ENCODE measurements at places on chromosomes 2 and 18.

GRCh38 chr2:85644909-85645308 lies 23.1 kb downstream of the SFTPB start:
- no peak for DNase-seq

DNA sequence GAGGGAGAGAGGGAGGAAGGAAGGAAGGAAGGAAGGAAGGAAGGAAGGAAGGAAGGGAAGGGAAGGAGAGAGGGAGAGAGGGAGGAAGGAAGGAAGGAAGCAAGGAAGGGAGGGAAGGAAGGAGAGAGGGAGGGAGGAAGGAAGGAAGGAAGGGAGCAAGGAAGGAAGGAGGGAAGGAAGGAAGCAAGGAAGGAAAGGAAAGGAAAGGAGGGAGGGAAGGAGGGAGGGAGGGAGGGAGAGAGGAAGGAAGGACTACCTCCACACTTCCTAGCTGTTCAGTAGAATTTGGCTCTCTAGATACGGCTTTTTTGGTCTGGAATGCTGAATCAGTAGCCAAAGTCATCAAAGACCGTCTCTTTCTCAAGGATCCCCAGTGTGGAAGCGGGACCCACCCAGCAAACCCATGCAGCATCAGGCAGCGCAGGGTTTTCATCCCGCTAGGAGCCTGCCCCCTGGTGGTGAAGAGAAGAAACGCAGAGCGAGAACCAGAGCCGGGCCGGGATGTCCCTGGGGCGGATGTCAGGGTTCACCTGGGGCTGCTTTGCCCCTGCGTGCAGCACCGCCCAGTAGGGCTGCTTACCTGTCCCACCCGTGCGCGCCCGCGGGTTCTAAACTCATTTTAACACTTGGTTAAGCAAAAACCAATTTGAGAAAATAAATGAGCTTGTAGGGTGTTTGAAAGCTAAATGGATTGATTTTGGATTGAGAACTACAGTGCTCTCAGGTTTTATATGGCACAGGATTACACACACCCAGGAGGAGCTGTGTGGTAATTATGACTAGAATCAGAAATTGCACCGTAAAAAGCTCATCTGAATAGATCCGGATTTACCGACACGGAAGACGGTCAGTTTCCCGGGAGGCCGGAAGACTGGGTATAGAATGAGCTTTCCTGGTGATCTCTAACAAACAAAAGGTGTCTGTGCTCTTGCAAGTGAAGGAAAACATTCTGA lies 48.1 kb upstream of the ARL4C start:
- peak; percentile 38 for DNase-seq

- DNase-seq, result no peak
Observed at GRCh38 chr2:241797441-241798080, 11.4 kb upstream of the NEU4 start.

- DNase-seq, result no peak
Observed at GRCh38 chr18:79334496-79335233, 61.1 kb upstream of the NFATC1 start.

GRCh38 chr2:12180031-12180430 lies 433.6 kb downstream of the LPIN1 start:
- DNase-seq, result no peak

DNA sequence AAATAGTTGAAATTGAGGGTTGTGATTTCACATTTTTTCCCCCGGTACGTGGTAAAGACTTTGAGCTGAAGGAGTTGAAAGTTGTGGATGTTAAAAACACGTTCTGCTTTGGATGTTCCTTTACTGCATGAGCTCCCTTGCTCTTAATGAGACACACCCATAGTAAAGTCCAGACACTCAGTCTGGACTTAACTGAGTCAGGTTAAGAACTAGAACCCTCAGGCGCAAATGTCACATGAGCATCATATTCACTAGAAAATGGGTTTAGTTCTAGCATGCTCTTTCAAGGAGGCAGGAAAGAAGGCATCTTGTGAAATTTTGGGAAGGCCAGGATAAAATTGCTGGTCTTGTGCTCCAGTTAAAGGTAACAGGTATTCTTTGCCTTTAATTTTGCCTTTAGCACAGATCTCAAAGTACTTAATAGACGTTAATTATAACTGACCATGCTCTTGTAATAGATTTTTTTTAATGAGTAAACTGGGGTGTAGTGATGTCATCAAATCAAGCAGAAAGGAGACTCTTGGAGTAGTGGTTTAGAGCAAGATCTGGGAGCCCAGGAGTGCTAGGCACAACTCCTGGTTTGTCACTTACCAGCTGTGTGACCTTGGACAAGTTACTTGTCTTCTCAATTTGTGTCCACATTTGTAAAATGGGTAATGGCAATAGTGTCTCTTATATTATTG lies 20.6 kb downstream of the ITGA6 start:
- no peak for DNase-seq

DNA sequence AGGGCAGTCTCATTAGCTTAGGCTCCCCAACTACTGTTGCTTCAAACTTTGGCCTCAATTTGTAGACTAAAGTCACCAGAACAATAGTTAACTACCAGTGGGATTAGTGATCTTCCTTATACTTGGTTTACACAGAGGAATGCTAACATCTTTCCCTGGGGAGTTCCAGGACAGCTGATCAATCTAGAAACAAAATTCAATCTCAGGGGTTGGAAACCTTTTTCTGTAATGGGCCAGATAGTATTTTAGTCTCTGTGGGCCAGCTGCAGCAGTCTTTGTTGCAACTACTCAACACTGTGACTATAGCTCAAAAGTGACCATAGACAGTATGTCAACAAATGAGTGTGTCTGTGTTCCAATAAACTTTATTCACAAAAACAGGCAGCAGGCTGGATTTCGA lies 85.7 kb downstream of the METTL8 start:
- no peak for DNase-seq

- DNase-seq, result no peak
Observed at GRCh38 chr2:3253913-3254441, 123.6 kb downstream of the EIPR1 start.

- no peak for DNase-seq
Observed at GRCh38 chr2:20062615-20063545, 11.5 kb upstream of the LAPTM4A start.

DNA sequence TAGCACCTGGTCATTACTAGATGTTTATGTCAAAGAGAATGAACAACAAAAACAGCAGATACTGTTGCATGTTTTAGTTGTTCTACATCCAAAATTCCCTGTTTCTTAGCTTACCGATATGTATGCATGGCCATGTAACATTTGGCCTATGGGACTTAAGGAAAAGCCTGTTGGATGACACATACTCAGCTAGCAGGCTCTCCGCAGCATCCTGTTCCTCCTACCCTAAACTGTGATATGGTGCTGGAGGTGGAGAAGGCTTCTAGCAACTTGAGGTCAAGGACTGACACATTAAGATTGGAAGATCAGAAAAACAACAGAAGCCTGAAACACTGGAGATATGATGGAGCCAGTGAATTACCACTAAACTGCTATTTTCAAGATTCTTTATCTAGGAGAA lies 537.8 kb downstream of the LRRTM4 start:
- no peak for DNase-seq

DNA sequence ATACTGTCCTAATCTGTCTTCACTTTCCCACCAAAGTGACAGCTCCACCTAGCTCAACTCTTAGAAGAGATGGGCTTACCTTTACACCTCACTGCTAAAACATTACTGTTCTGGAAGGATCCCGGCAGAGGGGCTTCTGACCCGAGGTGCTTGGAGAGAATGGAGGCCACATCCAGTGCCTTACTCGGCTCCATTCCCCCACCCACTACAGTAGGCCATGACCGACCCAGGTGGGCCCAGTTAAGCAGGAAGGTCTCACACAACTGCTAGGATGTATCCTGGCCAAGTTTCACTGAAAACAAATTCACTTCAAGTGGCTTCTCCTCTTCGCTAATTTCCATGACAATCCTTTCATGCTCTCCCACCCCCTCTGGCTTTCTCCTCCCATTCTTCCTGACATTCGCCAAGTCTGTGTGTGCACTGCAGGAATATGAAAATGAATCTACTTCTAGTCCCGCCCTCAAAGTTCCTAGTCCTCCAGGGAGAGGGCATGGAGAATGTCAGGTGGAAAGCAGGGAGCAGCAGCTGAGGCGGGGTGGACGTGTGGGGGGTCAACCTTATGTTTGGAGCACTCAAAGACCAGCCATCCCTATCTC lies 11.8 kb downstream of the WIPF1 start:
- DNase-seq, result no peak

- no peak for DNase-seq
Observed at GRCh38 chr2:60351802-60352201, 201.7 kb downstream of the BCL11A start.

DNA sequence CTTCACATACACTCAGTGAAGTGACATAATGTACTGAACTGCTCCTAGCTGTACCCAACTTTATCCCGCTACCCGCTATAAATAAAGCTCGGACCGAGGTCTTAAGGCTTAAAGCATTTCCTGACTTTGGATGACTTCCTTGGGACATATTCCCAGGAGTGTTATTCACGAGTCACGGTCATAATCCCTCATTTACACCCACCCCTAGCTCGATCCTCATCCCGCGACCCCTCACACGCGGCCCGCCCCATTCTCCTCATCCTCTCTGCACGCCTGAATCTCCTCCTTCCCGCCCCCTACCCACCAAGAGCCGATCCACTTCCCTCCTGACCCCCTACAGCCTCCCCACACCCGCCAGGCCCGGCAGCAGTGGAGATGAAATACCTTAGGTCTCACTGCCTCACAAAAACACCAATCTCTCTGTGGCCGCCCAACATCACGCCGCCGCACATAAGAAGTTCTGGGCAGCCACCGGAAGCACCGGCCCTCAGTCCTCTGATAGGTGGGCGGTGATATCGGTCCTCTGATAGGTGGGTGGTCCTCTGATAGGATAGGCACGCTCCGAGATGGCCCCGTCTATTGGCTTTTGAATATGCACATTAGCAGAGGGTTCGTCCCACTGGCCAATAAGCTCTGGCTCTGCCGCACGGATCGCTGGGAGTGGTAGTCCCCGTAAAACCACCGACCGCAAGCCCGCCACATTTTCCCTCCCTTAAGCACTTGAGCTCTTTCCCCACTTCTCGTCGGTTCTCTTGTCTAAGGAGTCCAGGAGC lies at the start of gene WDCP:
Gene WDCP, minus strand, starts transcription at position 462 of the 773 bp plus-strand sequence. CDS start 7,897 bp downstream, outside the sequence.
- DNase-seq, result peak; percentile 95

- no peak for DNase-seq
Observed at GRCh38 chr2:160963957-160964356, 196.3 kb upstream of the TANK start.

GRCh38 chr18:76980663-76981395 lies 151.8 kb downstream of the MBP start:
- no peak for DNase-seq

- no peak for DNase-seq
Observed at GRCh38 chr2:194867328-194867727, 789.7 kb upstream of the SLC39A10 start.

DNA sequence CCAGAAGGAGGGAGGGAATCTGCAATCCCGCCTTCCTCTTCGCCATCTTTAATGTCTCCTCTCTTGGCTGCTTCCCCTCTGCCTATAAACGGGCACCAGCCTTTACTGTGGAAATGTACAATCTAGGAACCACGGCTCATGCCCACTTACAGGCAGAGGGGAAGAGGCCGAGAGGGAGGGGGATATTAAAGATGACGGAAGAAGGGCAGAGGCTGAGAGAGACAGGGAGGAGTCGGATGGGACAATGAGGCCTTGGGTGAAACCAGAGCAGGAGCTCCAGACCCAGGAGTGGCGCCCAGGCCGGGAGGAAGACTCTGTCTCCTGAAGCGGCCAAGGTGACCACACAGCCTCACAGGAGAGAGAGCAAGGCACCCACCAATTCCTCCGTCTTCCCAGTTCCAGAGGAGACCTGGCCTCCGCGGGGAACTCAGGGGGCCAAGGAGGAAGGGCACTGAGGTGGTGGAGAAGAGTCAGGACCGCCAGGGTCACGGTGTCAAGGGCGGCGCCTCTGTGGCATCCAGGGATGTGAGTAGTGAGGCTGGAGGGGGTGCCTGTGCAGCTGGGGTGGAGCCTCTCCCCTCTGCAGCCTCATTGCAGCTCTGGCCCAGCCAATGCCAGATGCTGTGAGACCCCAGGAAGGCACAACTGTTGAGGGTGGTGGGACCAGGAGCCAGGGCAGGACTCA lies 67.8 kb downstream of the CIB4 start:
- no peak for DNase-seq

DNA sequence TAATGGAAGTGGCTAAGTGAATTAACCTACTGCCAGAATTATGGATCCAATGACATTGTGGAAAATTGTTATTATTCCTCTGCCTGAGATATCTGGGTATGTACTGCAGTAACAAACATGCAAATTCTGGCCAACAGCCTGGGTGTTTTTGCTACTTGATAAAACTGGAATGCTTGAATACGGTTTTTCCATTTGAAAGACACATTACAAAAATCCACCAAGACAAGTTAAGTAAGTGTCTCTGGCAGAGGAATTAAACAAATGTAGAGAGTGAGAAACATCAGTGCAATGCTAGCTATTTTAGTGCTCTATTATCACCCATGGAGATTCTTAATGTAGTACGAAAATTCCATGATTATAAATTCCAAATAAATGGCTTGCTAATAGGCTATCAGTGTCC lies 312.4 kb upstream of the MEIS1 start:
- DNase-seq, result no peak

- DNase-seq, result no peak
Observed at GRCh38 chr2:105570757-105571156, 171.9 kb upstream of the FHL2 start.

DNA sequence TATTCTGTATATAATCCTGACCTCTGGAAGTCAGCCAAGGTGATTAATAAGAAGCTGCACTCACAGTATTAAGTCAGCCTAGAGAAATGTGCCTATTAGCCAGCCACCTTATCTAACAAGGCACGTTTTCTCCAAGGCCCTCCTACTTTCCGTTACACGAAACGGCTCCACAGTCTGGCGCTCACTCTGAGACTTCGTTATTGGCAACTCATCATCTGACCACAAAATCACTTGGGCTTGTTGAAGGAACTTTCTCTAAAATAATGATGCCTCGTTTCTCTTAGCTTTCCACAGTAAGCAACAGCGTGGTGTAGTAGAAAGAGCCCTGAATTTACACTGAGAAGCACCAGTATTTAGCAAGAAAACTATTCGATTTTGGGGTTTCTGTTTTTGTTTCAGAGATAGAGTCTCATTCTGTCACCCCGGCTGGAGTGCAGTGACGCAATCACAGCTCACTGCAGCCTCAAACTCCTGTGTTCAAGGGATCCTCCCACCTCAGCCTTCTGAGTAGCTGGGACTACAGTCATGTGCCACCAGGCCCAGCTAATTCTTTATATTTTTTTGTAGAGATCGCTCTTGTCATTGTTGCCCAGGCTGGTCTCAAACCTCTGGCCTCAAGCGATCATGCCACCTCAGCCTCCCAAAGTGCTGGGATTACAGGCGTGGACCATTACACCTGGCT lies 53.6 kb upstream of the SLC14A1 start:
- DNase-seq, result no peak

DNA sequence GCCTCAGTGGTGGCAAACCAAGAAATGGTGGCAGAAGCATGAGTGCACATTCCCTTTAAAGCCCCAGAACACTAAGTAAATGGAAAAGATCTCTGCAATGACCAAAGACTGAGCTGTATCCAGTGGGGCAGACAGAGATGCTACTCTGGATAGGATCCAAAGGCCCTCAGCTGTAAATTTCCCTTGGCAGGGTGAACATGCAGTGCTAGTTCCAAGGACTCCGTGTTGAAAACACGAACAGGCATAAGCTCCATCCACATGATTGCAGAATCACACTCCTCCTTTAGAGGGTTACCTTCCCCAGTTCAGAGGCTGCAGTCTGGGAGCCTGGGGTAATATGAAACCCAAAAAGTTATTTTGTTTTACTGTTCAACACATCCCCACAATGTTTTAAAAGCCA lies 98.6 kb upstream of the KLF7 start:
- DNase-seq, result no peak

- DNase-seq, result peak; percentile 58
Observed at GRCh38 chr2:28621172-28622100, 125.6 kb downstream of the PLB1 start.

- DNase-seq, result no peak
Observed at GRCh38 chr2:23509103-23509502, 124.1 kb downstream of the KLHL29 start.

- DNase-seq, result no peak
Observed at GRCh38 chr18:24922491-24922890, 429.5 kb downstream of the ZNF521 start.
